ENCODE measurements at places on chromosomes 6 and 20.

GRCh38 chr6:130105996-130106704, 87.8 kb downstream of the L3MBTL3 start:
- no peak for DNase-seq

- no peak for DNase-seq
These were observed 13.7 kb downstream of the KCNS1 start for GRCh38 chr20:45087097-45087790.

GRCh38 chr6:37530297-37530696, 30.6 kb upstream of the CCDC167 start:
- no peak for DNase-seq

DNA sequence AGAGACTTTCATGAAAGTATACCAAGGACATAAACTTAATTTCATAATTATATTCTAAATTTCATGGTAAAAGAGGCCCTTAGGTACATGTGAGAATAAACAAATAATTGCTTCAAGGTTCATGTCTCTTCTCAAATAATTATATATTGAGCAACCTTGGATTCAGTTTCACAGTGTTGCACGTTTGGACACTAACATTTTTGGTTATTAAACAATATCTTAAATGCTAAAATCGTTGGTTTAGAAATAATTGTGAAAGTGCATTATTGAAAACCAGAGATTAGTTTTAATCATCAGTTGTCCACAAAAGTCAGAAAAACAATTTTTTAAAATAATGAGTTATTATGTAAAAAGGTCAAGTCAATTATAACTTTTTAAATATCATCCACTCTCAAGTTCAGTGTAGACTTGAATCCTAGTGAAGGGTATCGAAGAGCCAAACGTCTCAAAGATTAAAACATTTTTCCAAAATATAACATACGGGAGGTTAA, 227.1 kb upstream of the DEFB112 start:
- DNase-seq: no peak

GRCh38 chr6:49513153-49513989, 13.6 kb downstream of the GLYATL3 start:
- DNase-seq: no peak

GRCh38 chr6:125169058-125169457, 15.5 kb downstream of the TPD52L1 start:
- no peak for DNase-seq

- DNase-seq: no peak
These were observed 19.9 kb upstream of the MUC21 start for GRCh38 chr6:30963641-30964040.

- no peak for DNase-seq
These were observed 403.8 kb upstream of the SOX4 start for GRCh38 chr6:21189759-21190158.
